ENCODE measurements at places on chromosomes 4 and X.

DNA sequence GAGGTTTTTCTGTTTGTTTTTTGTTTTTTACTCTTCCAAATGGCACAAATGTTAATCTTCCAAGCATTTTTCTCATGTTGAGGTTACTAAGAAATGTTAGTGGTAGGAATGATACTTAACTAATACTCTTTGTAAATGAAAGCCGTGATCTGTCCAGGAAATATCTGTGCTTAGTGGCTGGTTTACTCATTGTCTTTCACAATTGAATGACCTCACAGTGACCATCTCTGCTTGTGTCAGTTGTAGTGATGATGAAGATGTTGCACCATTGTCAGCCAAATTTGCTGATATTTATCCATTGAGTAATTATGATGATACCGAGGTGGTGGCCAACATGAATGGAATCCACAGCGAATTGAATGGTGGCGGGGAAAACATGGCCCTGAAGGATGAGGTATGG, 93.5 kb downstream of the TNIP2 start:
- DNase-seq: no peak

- DNase-seq: no peak
These were observed 76.9 kb downstream of the WFS1 start for GRCh38 chr4:6346373-6347110.

DNA sequence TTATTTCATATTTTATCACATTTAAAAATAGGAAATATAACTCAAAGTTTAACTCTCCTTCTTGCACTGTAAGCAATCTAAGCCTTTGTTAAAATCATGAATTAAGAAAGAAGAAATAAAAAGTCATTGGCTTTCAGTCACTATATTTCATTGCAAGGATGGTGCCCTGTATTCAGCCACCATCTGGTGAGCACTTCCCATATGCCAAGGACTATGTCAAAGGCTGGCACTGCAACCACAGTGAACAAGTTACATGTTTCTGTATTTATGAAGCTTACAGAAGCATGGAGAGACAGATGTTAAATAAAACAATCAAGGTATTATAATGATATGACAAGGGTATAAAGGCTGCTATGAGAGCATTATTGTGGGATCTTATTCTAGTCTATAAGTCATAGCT, 68.6 kb downstream of the PRKG2 start:
- no peak for DNase-seq

DNA sequence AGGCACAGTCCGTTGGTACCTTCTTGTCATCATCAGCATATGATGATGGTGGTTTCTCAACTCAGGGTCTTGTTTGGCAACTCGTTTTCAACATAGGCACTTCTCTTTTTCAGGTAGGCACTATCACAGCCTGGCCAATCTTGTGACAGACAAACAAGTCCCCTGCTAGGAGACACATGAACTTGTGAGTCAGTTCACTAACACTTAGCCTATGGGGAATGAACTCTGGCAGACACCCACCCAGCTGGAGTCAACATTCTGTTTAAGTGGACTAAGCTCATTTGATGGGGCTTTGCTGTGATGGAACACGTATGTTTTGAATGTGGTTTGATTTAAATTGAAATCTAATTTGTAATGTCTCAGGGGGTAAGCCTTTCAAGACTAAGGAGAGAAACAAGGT, 100.7 kb upstream of the MAMLD1 start:
- DNase-seq: no peak

- no peak for DNase-seq
These were observed 54.6 kb downstream of the NIPAL1 start for GRCh38 chr4:48071191-48071590.

DNA sequence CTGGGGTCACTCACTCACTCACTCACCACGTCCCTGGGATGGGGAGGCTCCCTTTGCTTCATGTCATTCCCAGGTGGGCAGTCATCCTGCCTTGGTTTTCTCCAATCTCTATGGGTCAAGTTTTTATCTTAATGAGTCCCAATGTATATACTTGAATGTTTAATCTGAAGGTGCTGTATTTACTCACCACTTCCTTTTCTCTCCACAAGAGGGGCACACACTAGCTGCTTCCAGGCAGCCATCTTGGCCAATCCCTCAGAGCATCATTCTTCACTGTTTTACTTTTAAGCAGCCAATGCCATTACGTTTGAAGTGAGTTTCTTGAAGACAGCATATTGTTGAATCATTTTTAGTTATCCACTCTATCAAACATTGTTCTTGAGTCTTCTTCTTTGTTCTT, 153.4 kb upstream of the ARSJ start:
- DNase-seq: no peak

- no peak for DNase-seq
These were observed 78.7 kb upstream of the PCDH18 start for GRCh38 chr4:137610960-137611359.

DNA sequence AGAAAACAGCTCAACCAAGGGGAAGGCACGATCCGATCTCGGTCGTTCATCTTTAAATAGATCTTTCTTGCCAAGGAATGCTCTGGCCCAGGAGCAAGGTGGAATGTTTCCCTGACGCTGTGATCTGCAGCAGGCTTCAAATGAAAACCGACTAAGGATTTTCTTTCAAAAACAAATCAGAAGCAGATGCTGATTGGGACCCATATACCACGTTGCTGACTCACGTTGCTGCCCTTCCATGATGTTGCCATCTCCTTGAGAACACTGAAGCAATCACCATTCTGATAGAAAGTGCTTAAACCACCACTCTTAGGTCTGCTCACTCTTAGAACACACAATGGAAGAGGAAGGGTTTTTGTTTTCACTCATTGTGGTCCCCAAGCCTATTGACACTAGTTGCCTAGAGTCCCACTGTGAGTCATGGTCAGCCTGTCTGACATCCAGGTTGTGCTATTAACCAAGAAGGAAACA, 26.1 kb downstream of the LAMTOR3 start:
- DNase-seq: no peak

DNA sequence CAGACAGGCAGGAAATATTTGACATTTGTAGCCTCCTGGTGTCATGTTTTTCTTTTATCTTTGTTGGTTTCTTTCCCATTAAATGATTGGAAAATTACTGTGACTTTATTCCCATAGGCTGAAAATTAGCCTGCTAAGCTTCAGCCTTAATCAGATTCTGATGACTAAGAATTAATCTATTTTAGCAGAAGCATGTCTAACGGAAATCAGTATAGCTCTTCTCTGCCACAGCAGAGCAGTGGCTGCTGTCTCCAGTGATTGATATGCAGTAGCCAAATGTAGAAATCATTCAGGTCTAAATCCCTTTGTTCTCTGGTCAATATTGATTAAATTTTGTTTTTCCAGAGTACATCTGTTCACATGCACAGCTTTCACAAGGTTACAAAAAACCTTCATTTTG, 199.3 kb downstream of the GC start:
- DNase-seq: no peak

DNA sequence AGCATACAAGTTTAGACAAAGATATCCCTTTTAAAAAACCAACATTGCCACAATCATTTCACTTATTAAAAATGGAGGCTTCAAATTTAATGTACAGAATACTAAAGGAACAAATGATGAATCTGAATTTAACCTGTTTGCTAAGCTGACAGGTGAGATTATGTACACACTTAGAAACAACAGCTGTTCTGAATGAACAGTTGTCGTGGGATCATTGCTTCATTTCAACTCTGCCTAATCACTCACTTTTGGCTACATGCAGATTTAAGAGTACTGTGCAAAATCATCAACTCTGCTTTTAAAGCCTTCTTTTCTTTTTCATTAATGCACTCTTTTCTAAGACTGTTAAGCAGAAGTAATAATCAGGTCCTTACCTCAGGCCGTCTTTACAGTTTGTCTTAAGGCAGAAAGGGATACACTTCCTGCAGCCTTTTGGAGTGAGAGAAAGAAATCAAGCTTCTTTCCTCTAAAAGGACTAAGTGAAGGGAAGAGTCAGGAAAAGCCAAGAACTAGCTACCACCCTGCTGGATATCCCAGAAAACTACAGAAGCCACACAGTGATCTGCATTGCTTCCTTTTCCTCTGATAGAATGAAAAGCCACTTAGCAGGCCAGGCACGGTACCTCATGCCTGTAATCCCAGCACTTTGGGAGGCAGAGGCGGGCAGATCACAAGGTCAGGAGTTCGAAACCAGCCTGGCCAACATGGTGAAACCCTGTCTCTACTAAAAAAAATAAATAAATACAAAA, 54.7 kb upstream of the NPNT start:
- DNase-seq: no peak

DNA sequence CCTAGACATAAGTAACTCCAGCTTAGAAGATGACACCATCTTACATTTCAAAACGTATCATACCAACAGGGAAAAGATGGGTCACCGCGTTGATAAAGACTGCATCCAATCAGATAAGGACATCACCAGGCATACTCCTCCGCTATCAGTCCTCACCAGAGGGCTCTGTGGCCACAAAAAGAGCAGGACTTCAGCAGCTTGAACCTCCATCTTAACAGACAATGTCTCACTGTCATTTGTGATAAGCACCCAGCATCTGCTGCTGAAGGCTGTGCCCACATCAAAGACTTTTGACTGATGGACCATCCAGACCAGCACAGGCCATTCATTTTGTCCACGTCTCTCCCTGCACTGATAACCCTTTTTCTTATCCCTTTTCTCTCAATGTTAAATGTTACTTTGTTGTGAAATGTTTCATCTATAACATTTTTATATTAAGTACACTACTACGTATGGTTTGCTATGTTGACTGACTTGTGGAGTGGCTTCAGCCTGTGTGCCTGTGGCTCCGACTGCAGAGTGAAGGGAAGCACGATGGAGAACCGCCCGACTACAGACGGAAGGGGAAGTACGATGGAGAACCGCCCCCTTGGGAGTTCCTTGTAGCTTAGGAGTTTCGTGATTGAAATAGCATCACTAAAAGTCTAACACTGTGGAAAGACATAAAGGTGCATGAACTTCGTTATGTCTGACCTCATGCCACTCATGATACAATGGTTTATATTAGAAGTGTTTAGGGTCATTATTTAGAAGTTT, 595.4 kb upstream of the AGA start:
- no peak for DNase-seq

Measured in stimulated activated CD8-positive, alpha-beta memory T cell treated with anti-CD3 and anti-CD28 coated beads, Interleukin-4, amount 100 ng/mL, for 24 hours (primary cell).